Fibroblast of skin of back (primary cell): ENCODE measurements at places on chromosomes 4 and X.
A peak's percentile ranks its signal among the peaks of the same experiment; 100 is the strongest.

DNA sequence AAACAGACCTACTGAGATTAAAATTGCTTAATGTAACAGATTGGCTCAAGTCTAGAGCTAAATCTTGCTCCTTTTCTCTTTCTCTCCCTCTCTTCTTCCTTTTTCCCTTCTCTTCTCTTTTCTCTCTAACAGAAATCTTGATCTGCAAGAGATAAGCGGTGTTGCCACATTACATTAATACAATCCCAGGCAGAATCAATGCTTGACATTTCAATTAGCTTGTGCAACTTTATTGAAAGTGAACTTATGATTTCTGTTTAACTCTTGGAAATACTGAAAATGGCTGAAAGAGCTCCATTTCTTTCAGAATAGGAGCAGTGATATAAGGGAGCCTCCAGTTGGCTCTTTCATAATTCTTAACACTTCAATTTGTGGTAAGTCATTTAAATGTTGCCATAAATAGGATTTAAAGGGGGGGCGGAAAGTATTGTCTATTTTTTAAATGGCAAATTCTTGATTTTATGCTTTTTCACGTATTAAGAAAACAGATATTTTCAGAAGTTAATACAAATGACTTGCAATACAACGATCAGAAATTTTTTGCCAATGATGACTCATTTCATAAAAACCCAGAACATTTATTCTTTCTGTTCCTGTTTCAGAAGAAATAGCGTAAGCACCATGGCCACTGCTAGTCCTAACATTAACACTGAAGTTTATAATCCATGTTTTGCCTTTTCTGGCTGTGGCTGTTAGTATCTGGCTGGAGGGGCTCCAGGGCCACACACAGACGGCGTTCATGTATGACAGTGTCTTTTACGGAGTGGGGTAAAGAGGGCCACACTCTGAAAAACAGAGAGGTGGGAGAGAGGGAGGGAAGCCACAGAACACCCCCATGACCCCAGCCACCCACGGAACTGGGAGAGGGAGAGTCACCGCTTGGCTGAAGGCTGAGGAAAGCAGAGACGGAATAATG, 115.7 kb upstream of the FAT1 start:
- peak; percentile 80 for DNase-seq

- peak; percentile 33 for DNase-seq
Observed at GRCh38 chr4:56215901-56216300, 171.4 kb downstream of the AASDH start.

- peak; percentile 4 for DNase-seq
Observed at GRCh38 chrX:66022632-66023384, 17.1 kb downstream of the VSIG4 start.

DNA sequence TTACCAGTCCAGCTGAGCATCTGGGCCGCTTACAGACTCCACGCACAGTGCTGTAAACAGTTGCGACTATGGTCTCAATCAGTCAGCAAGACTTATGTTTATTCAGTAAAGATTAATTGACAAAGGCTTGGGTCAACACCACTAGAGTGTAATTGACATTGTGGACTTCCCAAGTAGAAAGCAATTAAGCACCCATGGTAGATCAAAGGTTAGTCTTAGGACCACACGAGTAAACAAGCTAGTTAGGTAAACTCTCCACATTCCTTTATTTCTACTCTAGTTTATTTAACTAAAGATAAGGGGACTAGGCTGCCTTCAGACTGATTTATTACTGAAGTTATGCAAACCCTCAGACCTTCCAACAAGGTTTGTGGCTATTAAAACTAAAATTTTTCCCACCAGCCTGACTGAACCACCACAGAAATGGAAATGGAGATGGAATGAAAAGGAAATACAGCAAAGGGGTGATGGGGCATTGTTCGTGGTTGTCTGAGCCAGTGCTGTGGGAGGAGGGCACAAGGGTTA, 44.2 kb downstream of the MTHFD2L start:
- peak; percentile 43 for DNase-seq

DNA sequence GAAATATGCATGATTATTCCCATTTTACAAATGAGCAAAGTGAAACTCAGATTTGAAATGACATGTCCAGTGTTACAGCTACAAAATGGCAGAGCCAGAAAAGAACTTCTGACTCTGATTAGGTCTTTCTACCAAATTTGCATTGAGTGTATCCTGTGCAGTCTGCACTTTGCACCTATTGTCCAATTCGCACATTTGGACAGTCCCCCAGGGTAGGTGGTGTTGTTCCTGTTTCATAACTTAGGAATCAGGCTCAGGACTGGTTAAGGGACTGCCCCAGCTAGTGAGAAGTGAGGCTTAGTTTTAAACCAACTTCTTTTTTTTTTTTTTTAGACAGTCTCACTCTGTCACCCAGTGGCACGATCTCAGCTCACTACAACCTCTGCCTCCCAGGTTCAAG, 137.9 kb upstream of the NALF2 start:
- no peak for DNase-seq

- DNase-seq = no peak
Observed at GRCh38 chr4:1205586-1206298, 33.4 kb upstream of the SPON2 start.

DNA sequence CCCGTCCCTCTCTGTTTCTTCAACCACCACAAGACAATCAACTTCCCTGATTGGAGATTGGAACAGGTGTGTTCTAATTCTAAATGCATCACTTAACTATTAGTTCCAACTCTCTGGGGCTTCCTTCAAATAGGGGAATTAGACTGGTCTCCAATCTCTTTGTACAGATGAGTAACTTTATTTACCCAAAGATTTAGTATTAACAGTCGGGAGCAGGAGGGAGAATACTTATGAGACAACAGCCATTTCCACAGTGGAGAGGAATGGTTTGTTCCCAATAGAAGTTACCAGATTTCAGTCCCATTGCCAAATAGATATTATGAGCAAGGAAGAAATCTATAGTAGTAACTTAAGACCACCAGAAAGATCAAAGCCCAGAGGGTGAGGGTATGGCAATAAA, 46.2 kb downstream of the CASK start:
- DNase-seq = no peak

DNA sequence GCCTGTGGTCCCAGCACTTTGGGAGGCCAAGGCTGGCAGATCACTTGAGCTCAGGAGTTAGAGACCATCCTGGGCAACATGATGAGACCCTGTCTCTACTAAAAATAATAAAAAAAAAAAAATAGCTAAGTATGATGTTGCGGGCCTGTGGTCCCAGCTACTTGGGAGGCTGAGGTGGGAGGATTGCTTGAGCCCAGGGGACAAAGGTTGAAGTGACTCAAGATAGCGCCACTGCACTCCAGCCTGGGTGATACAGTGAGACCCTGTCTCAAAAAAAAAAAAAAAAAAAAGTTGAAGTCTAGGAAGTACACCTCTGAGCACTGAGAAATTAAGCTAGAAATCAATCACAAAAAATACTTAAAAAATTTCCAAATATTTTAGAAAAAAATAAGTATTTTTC, 86.5 kb downstream of the FRAS1 start:
- no peak for DNase-seq

- no peak for DNase-seq
Observed at GRCh38 chr4:98026362-98026761, 116.9 kb downstream of the STPG2 start.
